Neural crest cell (in vitro differentiated cells): ENCODE measurements at places on chromosomes 2 and 18.

GRCh38 chr2:73850009-73850408 lies 21.2 kb downstream of the STAMBP start:
- no peak for DNase-seq

DNA sequence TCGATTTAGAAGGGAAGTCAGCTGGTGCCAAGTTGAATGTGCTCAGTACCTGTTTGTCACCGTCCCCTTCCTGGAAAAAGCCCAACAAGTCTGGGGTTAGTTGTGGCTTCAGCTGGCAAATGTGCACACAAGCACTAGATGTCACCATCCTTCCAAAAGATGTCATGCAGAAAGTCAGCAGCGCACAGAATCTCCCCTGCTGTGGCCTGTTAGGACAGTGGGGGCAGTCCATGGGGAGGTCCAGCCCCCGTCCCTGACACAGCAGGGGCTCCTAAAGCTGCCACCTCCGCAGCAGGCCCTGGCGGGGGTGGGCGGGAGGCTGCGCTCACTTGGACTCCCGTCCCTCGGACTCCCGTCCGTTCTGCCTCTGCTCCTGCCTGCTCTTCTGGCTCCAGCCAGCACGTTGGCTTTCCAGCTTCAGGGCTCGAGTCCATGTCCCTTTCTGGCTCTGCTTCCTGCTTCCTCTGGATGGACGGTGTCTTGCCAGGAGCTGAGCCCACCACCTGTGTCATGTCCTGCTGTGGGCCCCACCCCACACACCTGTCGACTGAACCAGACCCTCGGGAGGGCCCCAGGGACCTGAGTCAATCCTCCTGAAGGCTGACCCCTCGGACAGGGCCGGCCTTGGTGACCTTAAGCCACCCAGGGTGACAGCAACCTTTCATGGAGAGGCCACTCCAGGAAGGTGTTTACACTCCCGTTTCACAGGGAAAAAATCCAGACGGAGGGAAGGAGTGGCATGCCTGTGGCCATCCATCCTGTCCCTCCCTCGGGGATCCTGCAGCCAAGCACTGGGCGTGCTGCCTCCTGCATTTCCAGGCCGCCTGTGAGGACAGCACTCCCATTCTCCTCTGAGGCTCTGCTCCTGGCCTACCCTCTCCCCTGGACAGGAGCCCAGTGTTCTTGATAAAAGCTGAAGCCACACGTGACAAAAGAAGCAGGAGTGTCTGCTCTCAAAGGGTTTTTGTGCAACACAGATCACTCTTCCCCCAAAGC lies 8.5 kb downstream of the RAB17 start:
- peak; percentile 29 for DNase-seq

- DNase-seq = no peak
Measured at GRCh38 chr18:22177327-22177871, 8.0 kb downstream of the GATA6 start.

- DNase-seq = peak; percentile 24
Measured at GRCh38 chr2:96800061-96801004, 15.7 kb upstream of the CNNM3 start.

DNA sequence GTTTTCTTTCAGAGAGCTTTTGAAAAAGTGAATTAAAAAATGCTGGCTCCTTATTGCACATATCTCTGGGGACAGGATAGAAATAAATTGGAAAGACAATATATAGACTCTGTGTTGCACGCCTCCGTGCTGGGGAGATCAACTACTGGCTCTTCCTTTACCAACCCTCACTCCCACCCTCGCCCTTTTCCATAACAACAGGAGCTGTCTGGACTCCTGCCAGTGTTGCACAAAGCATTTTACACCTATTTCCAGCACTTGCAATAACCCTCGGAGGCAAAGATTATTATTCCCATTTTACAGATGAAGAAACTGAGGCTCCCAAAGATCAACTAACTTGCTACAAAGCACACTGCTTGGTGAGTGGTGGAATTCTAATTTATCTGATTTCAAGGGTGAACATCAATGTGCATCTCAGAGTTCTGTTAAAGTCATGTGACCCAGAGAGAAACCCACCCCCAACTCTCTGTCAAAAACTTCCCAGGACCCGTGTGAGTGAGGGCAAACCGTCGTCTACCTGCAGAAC lies 4.2 kb downstream of the CREG2 start:
- DNase-seq = no peak
